ENCODE measurements at places on chromosomes 1 and 21. TPM values are rescaled to one million over a fixed set of nuclear protein-coding genes. Genes with fewer than 3 reads are reported as not detected.
A peak's percentile ranks its signal among the peaks of the same experiment; 100 is the strongest.

- DNase-seq: no peak
Measured at GRCh38 chr1:55385402-55386018, 170.3 kb upstream of the USP24 start.

GRCh38 chr1:174550296-174550695, 102.5 kb downstream of the GPR52 start:
- no peak for DNase-seq

GRCh38 chr1:186633116-186633515, 47.1 kb downstream of the PTGS2 start:
- DNase-seq: no peak

GRCh38 chr21:34836103-34836932, 167.5 kb downstream of the CLIC6 start:
- peak; percentile 88 for DNase-seq

DNA sequence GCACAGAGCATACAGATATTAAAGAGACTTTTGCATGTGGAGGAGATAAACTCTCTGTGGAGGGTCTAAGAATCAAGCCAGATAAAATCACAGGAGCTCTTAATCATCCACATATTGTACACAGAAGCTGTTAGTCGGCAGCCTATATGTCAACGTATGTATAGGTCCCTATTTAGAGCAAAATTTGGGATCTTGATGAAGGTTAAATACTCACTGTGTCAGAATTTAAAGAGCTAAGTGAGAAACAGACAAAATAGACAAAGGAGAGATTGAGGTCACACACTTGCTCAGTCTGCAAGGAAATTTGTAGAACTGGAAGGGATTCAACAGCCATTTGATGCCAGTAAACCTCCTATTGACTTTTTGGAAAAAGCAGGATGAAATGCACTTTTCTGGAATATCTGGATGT, 4.1 kb upstream of the IRF2BP2 start:
- DNase-seq: no peak

DNA sequence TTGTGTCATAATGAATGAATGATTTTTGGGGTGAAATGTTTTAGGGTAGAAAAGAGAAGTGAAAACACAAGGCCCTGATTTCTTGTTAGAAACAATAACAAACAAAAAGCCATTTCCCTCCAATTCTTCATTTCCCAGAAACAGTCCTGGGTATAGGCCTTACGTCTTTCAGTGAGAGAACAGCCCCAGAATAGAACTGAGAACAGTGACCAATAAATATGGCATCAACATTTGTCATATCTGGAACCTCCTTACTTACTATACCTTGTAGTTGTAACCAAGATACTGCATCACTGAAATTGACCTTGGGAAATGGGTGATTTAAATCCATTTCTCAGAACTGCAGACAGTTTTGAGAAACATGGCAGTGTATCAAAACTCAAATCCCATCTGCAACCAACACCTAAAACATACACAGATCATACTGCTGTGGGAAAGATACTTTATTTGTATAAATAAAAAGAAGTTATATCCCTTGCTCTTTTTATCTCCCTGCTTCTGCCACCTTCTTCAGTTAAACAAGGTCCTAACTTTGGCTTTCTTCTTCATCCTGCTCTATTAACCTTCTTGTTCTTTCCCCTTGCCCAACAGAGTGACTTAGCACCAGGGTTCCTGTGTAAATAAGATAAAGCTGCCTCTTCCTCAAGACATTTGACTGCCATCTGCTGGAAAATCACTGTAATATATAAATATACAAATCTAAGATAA, 19.5 kb downstream of the XKR8 start:
- no peak for DNase-seq

DNA sequence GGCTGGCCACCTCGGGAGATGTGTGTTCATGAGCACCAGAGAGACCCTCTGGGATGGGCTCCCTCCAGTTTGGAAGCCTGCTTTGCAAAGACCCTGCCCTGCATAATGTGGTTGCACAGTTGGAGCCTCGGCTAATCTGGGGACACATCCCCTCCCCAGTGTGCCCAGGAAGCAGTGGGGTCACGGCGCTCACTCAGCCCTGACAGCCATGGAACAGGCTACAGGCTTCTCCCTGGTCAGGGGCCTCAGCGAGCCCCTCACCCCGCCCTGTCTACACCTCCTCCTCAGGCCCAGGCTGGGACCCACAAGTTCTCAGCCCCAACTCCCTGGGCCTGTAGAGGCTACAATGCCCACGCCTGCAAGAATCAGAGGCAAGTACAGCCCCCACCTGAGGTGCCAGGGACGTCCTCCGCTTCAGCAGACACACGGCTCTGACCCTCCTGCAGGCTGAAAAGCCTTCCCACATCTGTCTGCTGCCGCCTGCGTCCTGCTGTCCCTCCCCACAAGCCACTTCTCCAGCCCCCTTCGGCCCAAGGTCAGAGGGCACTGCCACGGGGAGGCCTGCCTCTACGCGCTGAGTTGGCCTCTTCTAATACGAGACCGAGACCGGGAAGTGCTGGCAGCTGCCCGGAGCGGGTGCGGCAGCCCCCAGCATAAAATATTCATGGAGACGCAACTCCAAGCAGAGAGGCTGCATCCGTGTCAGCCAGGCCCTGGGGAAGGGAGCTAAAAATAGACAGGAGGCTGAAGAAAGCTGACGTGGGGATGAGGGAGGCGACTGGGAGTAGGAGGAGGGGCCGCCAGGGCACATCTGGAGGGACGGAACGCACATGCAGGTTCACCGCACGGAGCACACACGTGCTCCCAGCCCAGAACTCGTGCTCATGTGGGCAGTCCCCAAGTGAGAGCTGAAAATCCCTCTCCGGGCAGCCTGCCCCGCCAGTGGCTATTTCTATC, 15.2 kb upstream of the GPR153 start:
- DNase-seq: no peak

DNA sequence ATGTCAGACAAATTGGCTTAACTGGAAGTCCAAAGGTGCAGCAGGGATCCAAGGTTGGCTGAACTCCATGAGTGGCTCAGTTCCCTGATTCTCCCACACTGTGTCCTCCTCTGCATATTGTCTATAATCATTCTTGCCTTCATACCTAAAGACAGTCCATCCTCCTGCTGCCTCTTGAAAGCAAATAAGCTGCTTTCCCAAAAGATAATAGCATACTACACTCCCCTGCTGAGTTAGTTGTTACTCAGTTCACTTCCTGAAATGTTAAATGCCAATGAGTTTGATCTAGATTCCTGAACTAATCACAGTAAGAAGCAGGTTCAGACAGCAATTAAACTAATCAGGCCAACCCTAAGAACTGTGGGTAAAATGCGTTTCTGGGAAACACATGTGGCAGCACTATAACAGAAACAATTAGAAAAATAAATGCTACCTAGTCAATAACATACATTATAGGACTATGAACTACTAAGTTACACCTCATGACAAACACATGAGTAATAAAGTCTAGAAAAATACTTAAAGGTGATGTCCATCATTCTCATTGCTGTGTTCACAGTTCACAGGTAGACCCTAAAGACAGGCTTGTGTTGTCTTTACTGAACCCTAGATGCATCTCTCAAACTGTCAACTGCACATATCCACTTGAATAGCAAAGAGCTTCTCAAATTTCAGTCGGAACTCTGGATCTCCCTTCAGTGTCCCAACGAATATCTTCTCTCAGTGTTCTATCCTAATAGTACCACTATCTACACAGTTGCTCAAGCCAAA, 50.8 kb upstream of the BOLA1 start:
- DNase-seq: peak; percentile 71

GRCh38 chr1:62307446-62307845, 11.8 kb downstream of the KANK4 start:
- DNase-seq: no peak

GRCh38 chr21:25342816-25343215, 264.5 kb downstream of the MRPL39 start:
- no peak for DNase-seq

DNA sequence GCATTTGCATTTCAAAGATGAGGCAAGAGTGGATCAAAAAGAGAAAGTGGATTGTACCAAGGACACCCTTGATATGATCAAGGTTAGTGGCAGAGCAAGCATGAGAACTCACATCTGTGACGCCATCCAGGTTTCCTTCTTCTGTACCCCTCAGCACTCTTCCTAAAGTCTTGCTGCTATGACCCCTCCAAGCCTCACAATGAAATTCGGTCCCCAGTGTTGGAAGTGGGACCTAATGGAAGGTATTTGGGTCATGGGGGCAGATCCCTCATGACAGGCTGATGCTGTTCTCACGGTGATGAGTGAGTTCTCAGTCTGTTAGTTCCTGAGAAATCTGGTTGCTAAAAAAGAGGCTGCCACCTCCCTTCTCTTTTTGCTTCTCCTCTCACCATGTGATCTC, 86.4 kb downstream of the PGM1 start:
- no peak for DNase-seq

DNA sequence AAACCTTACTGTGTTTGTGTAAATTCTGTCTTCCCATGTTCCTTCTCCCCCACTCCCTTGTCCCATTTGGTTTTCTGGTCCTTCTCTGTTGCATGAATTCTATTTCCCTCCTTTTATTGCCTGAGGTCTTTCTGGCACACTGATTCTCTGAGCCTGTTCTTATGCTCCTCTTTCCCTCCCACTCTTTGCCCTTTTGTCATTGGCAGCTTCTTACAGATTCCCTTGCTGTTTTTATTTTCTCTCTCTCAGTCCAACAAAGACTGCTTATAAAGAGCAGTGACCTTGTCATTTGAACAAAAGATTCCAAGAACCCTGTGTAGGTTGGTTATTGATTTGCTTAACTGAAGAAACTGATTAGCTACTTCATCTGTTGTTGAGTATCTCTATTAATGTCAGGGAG, 49.7 kb downstream of the GPR52 start:
- no peak for DNase-seq

DNA sequence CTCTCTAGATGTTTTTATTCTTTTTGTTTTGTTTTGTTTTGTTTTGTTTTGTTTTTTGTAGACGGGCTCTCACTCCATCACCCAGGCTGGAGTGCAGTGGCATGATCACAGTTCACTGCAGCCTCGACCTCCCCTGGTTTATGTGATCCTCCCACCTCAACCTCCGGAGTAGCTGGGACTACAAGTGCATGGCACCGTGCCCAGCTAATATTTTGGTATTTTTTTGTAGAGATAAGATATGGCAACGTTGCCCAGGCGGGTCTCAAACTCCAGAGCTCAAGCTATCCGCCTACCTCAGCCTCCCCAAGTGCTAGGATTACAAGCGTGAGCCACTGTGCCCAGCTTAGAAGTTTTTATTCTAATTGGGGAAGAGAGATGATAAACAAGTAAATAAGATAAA, 13.3 kb upstream of the TP53BP2 start:
- no peak for DNase-seq

DNA sequence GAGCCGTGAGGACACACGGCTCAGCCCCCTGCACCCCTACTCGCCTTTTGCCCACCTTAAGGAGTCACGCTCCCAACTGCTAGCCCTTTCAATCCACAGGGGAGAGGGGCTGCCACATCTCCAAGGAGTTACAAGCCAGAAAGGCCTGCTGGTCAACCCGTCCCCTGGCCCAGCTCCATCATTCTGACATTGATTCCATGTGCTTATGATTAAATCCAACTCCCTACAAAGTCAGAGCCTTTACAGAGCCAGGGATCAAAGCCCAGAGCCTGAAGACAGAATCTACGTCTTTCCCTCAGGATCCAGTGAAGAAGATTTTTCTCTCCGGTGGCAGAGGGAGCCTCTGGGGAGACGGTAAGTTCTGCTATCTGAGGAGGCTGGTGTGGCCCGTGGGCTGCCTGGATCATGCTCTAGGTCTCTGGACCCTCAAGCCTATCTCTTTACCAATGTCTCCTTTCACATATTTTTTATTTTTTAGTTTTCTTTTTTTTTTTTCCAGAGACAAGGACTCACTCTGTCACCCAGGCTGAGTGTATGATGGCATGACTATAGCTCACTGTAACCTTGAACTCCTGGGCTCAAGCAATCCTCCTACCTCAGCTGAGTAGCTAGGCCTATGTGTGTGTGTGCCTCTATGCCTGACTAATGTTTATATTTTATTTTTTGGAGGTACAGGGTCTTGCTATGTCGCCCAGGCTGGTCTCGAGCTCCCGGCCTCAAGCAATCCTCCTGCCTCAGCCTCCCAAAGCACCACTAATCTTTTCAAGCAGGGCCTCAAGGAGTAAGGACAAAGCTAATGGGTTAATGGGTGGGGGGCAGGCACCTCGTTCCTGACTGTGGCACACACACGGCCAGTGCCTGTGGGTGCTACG, 61.3 kb downstream of the SLC66A1 start:
- no peak for DNase-seq

- no peak for DNase-seq
Measured at GRCh38 chr1:145716641-145717345, 2.5 kb upstream of the CD160 start.

DNA sequence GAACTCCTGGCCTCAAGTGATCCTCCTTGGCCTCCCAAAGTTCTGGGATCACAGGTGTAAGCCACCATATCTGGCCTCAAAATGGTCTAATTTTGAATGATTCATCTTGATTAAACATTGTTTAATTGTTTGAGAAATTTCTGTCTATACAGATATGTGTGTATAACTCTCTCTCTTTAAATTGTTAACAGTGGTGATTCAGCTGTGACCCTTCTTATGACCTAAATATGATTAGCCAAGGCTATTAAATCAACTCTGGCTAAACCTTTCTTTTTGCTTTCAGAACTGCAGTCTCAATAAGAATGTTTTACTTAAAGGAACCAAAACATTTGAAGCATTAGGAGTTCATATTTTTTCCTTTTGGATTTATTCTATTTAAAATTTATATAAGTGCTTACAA, 19.2 kb upstream of the B3GALT5 start:
- DNase-seq: no peak

DNA sequence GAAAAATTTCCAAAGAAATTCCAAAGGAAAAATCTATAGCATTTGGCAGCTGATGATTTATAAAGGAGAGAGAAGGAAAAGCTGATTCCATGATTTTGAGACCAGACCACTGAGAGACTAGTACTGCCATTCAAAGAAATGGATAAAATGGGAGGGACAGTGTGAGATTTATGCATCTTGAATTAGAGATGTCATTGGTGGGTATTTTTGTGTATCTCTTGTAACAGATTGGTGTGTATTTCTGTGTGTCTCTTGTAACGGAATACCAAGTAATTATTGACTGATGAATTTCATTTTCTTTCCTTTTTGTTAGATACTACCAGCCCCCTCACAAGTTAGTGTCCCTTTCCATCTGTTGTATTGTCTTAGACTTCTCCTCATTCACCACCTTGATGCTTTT, 102.2 kb downstream of the OLFML2B start:
- DNase-seq: no peak

GRCh38 chr1:190908691-190909090, 431.0 kb upstream of the BRINP3 start:
- no peak for DNase-seq

GRCh38 chr1:158145173-158145719, 35.4 kb upstream of the CD1D start:
- DNase-seq: peak; percentile 63

Gene RUNX3
- 0.86 TPM for total RNA-seq

Gene PRAMEF9
- not detected for total RNA-seq

Gene S100A5
- not detected for total RNA-seq

Gene TPR
- 27.2 TPM for total RNA-seq

Gene TMEM51
- 2.4 TPM for total RNA-seq

Gene UCK2
- total RNA-seq: 8.1 TPM

Gene PCSK9
- 31.6 TPM for total RNA-seq

Gene OR6N1
- not detected for total RNA-seq

Gene NFASC
- 2.7 TPM for total RNA-seq
